ENCODE measurements at places on chromosomes 12 and 14.

- no peak for DNase-seq
Measured at GRCh38 chr14:22409006-22409405, 180.0 kb downstream of the DAD1 start.

DNA sequence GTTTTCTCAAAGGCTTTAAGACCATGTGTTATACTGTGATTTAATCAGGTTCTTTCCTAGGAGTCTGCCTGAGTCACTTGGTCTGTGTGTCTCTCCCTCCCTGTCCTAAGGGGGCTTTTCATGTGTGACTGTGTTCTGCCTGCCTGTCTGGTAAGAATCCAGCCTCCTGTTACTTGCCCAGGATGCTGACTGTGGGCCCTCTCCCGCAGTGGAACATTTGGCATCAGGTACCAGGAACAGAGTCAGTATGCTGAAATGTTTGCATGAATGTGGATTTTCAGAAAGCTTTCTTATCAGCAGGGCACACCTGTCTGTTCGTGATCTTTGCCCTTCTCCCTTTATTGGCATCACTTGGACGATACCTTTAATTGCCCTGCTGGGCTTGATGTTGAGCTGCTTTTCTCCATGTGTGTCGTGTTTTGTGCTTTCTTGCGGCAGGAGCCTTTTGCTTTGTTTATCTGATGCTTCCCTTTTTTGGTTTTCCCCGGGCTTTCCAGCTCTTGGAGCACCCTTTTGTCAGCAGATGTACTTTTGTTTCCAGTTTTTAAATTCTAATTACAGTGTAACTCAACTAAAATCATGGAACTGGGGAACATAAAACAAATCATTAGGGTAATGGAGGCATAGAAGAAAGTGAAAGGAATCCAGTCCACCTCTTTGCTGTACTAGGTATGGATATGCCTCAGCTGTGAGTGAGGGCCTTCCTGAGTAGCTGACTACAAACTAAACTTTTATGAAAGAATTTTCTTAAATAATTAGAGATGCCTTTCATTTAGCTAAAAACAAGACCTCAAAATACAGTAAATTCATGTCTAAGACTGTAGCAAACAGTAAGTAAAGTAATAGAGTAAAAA lies 72.5 kb downstream of the TRAF3 start:
- no peak for DNase-seq

DNA sequence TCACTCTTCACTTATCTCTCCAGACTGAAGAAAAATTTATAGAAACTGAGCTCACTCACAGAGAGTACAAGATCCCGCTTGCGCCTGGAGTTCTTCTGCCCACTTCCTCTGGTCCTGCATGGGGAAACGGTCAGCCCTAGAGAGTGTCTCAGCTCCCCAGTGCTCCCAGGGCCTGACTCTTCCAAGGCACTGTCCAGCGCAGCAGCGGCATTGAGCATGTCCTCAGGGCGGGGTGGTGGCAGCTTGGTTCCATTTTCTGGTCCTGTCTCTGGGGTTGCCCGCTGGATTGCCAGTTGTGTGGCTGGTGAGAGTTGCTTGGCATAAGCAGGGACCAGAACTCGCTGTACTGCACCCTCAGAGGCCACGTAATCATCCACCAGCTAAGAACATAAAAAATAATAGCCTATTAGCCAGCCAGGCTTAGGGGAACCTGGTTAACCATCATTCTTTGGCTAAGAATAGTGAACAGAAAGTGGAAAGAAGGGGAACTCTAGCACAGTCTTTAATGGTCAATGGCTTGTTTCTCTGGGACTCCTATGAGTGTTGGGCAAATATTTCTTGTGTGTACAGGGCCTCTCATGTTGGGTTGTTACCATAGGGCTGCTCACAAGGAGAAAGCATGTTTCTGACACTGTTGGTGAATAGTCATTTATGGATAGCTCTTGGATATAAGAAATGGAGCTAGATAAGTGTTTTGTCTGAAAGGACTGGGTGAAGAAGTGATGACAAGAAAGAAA lies 13.7 kb upstream of the AJUBA start:
- DNase-seq: no peak

GRCh38 chr14:104386151-104386841 lies 193.3 kb upstream of the C14orf180 start:
- no peak for DNase-seq

DNA sequence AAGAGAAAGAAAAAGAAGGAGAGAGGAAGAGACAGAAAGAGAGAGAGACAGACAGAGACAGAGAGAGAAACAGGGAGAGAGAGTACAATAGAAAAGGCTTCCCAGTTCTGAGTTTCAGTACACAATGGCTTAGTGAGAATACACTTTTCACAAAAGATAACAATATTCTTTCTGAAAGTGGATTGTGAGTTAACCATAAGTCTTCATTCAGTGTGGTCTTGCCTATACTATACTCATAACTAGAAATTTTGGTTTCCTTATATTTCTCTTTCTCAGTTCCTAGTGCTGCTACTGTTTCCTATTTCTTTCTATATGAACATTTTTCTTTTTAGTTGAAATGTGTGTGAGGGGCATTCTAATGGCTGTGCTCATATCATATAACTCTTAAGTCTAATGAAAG lies 9.3 kb downstream of the CD163L1 start:
- DNase-seq: no peak

DNA sequence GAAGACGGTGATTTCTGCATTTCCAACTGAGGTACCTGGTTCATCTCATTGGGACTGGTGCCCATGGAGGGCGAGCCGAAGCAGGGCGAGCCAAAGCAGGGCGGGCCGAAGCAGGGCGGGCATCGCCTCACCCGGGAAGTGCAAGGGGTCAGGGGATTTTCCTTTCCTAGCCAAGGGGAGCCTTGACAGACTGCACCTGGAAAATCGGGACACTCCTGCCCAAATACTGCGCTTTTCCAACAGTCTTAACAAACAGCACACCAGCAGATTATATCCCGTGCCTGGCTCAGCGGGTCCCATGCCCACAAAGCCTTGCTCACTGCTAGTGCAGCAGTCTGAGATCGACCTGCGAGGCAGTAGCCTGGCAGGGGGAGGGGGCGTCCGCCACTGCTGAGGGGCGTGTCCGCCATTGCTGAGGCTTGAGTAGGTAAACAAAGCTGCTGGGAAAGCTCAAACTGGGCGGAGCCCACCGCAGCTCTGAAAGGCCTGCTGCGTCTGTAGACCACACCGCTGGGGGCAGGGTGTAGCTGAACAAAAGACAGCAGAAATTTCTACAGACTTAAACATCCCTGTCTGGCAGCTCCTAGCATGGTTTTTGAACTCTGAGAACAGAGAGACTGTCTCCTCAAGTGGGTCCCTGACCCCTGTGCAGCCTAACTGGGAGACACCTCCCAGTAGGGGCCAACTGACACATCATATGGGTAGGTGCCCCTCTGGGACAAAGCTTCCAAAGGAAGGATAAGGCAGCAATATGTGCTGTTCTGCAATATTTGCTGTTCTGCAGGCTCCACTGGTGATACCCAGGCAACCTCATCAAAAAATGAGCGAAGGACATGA lies 77.2 kb downstream of the BAZ1A start:
- DNase-seq: no peak

DNA sequence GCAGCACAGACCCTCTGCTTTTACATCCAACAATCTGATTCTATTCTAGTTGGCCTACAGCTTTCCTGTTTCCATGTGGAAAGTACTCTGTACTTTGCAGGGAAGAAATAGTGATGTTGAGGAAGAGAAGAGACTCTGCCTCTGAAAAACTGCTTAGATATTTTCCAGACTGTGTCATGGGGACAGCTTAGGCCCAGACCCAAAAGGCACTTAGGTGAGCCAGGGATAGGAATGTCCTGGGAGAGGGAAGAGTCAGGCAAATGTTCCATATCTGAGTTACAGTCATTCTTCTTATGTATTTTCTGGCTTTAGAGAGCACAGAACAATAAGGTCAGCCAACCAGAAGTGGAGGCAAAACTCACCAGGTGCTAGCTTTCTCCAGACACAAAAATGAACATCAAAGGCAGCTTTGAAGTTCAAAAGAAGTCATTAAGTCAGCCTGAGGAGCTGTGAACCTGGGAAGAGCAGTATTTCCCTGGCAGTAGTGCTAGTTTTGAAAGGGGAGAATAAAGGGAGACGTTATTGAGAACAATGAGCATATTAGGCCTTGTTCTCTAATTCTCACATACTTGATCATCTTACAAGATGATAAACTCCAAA lies 199.7 kb upstream of the LMNTD1 start:
- DNase-seq: no peak

GRCh38 chr14:99133636-99134515 lies 138.1 kb downstream of the BCL11B start:
- DNase-seq: no peak

DNA sequence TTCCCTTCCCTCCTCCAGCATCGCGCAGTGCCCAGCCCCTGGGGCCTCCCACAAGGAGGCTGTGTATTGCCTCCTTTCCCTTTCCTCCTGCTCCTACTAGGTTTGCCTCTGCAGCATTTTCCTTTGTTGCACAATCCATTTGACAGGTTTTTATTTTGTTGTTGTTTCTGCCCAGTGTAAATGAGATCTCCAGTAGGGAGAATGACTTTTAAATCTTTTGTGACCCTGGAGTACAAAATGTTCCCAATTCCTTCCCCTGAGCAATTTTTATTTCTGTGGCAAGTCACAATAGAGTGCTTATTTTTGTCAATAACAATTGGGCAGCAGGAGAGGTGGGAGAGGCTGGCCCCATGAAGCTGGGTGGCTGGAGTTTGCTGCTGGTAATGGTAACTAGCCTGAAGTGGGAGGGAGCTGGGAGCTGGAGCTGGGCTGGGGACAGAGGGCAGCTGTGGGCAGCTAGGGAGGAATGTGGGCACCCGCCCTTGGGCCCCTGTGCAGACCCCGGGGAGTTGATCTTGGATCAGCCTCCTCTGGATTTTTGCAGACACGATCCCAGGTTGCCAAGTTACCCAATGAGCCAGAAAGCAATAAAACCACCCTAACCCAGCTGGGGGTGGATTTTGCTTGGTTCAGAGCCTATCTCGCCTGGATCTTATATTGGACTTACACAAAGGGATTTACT lies 160.1 kb downstream of the KTN1 start:
- DNase-seq: no peak

DNA sequence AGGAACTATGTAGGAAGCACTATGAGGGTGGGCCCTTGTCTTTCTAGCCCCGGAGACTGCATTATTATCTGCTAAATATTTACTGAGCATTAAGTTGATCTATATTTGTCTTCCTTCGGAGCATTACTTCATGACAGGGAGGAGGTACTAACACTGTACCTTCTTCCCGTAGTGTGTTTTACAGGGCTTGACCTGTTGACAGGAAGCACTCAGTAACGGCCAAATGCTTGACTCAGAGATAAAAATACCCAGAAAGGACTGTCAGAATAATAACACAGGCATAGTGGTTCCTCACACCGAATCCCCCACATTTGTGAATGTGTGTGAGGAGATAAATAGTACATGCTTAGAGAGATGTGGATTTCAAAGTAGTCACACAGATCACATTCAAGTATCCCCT lies 466.6 kb downstream of the EGLN3 start:
- no peak for DNase-seq

GRCh38 chr14:30889244-30889594 lies 14.9 kb downstream of the COCH start:
- DNase-seq: no peak

DNA sequence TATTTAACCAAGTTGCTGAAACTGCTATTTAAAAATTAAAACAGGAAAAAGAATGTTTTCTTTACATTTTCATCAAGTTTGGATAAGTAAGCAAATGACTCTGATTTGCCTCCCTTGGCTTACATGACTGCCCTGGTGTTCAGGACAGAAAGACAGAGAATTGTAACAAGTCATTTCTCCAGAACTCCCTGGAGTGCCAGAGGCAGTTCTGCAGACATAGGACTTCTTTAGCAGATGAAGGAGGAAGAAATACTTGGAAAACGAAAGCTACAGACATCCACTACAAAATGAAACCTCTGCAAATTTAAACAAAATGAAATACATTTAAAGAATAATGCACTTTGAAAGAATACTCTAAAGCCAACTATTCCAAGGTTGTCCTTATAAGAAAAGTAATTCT lies 253.9 kb downstream of the LRFN5 start:
- DNase-seq: no peak

DNA sequence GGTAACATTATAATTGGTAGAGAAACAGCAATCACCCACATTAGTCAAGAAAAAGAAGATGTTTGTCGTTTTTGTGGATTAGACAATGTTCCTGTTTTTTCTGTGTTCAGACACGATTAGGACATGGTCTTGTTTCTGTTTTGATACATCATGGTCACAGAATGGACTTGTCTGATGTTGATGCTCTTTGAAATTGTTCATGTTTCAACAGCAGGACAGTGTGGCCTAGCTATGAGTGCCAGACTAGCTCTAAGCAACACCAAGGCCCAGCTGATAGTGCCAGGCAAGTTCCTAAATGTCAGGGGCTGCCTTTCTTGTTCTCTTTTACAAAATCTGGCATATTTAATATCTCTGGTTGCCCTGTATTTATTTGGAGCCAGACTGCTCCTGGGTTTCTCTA lies 40.9 kb upstream of the TOMM20L start:
- no peak for DNase-seq

- DNase-seq: no peak
Measured at GRCh38 chr12:67885375-67886169, 103.7 kb upstream of the IFNG-AS1 start.

- DNase-seq: no peak
Measured at GRCh38 chr14:54881235-54881760, 21.3 kb downstream of the GCH1 start.

- no peak for DNase-seq
Measured at GRCh38 chr12:24743941-24744793, 204.7 kb downstream of the BCAT1 start.

DNA sequence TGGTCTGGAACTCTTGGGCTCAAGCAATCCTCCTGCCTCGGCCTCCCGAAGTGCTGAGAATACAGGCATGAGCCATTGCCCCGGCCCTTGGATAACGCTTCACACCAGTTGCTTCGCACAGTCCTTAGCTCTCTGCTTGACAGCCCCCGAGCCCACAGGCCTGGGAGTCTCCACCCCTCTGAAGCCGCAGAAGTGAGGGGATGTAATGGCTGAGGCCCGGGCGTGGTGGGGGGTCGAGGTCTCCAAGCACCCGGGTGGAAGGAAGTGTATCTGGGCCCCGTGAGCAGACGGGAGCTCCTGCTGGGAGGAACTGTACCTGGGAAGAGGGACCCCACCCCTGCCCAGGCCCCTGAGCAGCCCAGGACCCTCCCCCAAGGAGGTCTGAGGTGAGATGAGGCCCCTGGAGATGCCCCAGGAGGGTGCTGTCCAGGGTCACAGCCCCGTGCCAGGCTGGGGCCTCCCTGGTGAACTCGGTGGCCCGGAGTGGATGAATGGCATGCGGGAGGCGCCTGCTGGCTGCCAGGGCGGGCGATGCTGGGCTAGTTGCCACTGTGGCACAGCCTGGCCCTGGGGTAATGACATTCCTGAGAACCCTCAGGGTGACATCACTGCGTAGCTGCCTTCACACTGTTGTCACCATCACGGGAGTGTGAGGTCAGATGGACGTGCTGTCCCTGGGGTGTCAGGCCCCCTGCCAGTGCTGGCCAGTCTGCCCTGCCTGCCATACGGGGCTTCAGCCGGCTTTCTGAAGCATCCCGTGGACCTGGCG lies 48.9 kb downstream of the KIF26A start:
- no peak for DNase-seq

DNA sequence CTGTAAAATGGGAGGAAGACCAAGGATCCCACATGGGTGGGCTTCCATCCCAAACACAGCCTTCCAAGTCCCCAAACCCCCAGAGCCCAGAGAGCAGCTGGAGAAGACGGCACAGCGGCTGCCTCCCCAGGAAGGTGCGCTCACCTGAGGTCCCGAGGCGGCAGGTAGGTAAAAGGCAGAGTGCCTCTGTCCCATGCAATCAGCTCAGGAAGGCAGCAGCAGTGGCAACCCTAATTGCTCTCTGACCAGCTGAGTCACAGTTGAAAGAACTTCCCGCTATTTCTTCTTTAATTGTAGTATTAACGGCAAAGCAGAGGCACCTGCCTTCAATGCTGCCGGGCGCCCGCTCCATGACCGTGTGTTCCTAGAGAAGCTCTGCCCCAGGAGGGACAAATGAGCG lies 91.1 kb upstream of the BCL11B start:
- no peak for DNase-seq

Measured in stimulated activated CD8-positive, alpha-beta memory T cell treated with anti-CD3 and anti-CD28 coated beads, Interleukin-2, amount 100 ng/mL, for 1 hour (primary cell).